ENCODE measurements at places on chromosomes 4 and X.

- no peak for DNase-seq
These were observed 21.2 kb downstream of the DOK7 start for GRCh38 chr4:3484057-3484973.

GRCh38 chr4:74631338-74631737 is 163.0 kb downstream of the BTC start:
- no peak for DNase-seq

GRCh38 chr4:7727749-7728148 is 211.9 kb downstream of the AFAP1 start:
- no peak for DNase-seq

DNA sequence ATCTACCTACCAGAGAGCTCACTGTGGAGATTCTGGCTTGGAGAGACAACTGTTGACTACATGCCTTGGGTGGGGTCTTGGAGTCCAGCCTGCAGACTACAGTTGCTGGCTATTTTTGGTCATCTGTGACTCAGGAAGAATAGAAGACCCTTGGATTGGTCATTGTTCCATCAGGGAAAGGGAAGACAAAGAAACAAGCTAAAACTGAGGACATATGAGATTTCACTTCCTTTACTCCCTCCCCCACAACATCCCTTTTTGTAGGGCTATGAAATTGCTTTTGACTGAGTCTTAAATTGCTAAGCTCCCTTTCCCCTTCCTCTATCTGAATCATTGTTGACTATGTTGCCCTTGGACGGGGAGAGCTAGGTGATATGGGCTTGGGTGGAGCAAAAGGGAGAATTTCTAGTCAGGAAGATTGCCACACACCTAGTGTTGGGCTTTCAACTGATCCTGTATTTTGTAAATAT is 11.7 kb downstream of the MSN start:
- DNase-seq, result no peak

DNA sequence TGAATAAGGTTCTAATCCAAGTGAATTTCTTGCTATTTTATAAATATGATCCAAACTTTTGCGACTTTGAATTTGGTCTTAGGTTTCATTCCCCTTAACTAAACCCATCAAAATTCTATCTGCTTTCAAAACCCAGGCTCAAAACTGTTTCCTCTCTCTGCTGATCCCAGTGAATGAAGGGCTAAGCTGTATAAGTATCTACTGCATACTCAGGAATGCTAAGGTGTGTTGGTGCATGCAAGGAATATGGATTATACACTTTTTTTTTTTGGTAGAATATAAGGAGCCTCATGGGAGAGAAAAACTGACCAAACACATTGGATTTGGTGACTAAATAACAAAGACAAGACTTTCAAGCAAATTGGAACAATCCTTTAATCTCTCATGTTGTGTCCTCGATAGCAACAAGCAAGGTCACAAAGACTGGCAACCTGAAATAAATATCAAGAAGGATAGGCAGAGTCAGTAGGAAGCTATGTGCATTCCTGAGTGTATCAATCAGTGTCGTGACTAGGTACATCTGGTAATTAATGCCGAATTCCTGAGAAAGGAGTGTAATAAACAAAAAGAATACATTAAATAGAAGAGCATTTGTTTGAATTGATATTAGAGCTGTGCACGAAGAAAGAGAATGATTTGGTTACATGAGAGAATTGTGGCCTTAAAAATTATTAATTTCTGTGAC is 74.3 kb upstream of the KCTD8 start:
- no peak for DNase-seq

DNA sequence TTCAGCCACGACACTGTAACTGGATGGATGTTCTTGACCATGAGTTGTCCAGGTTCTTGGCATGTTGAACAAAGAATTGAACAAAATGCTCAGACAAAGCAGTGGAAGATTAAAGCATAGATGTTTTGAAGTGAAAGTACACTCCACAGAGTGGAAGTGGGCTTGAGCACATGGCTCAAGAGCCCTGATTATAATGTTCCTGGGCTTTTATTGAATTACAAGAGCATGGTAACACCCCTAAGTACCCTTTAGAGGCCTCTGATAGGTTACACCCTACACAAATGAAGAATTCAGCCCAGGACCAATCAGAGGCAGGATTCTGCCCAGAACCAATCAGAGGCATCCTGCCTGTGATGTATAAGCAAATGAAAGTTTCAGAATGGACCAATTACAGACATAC is 33.5 kb downstream of the SLC10A6 start:
- no peak for DNase-seq

DNA sequence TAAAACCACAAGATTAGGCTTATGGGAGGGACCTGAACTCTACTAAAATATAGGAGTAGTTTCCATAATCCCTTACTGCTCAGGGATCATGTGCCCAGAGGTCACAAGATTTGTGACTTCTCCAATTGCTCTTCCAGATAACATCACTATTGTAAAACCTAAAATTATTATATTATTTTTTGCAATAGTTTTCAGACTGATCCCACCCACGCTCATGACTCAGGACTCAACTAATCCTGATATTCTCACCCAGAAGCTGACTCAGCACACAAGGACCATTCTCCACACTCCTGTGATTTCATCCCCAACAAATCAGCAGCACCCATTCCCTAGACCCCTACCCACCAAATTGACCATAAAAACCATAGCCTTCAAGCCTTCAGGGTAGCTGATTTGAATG is 24.0 kb upstream of the RPL34 start:
- no peak for DNase-seq

DNA sequence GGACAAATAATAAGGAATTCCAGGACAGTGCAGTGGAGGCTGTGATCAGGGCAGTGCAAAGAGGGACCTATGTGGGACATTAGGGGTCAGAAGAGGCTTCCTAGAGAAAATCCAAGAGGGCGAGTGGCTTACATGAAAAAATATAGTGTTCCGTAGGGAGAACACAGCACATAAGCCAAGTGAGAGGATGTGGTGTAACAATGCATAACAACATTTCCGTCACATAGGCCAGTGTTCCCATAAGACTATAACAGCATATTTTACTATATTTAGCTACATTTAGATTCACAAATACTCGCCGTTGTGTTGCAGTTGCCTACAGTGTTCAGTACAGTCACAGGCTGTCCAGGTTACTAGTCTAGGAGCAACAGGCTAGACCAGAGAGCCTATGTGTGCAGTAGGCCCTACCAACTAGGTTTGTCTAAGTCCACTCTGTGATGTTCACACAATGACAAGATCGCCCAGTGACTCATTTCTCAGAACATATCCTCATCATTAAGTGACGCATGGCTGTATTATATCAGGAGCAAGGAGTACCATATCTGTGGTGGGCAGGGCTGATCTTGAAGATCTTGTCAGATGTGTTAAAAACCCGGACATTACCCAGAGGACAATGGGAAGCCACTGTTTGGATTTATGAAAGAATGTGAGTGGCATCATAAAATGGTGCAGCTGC is 74.0 kb upstream of the TBL1X start:
- no peak for DNase-seq

- no peak for DNase-seq
These were observed 86.9 kb upstream of the PHOX2B start for GRCh38 chr4:41835321-41835995.

DNA sequence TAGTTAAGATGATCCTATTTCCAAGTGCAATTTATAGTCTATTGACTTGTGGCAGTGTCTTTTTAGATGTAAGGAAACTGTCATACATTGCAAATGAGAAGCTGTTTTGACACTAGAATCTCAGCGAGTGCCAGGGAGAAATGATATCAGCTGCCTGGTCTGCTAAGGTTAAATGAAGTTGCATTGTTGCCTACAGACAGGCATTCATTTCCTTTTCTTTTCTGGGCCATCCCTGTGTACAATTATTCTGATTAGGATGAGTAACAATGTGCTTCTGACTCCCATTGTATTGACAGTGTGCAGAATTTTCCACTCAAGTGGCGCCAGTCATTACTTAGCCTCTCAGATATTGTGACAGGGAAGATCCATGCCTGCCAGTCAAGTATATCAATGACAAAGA is 231.2 kb downstream of the GPAT3 start:
- no peak for DNase-seq

- no peak for DNase-seq
These were observed 106.4 kb downstream of the SH3BGRL start for GRCh38 chrX:81308086-81308829.

GRCh38 chr4:35975617-35976355 is 268.5 kb downstream of the ARAP2 start:
- no peak for DNase-seq

DNA sequence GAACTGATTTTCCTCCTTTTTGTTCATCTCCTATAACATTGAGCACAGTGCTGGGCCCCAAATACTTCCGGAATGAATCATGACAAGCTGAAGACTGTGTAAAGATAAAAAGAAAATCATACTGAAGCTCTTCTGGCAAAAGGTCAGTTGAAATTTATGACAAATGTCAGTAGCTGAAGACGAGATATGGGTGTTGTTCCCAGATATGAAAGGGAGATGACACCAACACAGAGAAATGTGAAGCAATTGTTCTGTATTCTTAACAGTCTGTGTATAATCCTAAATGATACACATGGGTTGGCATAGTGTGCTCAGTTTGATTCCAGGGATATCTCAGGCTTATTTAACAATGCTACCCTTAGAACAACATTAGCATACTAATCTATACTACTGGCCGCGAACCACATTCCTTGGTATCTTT is 170.5 kb upstream of the PITX2 start:
- DNase-seq, result no peak

DNA sequence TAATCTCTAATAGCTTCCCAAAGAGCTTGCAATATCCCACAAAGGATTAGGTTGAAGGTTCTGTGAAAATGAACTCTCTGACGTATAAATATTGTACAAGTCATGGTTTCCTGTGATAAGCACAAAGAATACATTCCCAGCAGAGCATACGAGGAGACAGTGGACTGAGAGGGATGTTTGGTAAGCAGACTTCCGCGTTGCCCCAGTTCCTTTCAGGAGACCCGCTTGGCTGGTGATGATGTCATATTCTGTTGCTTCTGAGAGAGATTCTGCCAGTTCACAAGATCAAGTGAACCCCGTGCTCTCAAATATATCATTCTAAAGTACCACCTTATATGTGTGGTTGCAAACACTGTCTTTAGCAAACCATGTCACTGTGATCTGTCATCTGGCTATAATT is 323.9 kb upstream of the CASK start:
- no peak for DNase-seq

DNA sequence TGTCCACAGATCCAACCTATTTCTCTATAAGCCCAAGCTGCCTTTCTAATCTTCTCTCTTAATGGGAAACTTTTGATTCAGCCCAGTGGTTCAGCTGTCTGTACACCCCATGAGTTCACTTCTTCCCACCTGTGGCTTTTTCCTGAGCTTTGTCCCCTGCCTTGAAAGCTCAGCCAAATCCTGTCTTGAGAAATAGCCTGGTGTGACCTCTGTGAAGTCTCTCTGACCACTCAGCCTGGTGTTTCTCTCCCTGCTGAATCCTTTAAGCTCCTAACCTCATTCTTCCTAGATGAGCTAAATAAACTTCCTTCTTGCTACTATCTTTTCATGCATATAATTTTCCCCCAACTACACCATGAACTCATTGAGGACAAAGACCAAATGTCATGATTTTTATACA is 15.2 kb upstream of the HERC5 start:
- DNase-seq, result no peak

DNA sequence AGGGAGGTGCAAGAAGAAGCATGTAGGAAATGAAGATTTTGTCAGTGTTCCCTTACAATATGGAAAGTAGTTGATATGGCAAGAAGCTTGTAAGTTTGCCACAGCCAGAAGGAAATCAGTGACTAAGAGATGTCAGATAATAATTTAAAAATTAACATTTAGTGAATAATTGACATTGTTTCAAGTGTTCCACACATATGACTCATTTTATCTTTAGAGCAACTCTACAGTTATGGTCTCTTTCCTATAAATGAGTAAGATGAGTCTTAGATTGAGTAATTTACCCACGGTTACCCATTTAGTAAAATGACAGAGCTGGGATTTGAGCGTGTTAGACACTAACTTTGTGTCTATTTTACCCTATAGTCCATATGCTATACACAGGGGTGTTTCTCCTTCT is 300.3 kb upstream of the IRS4 start:
- DNase-seq, result no peak

GRCh38 chr4:176781739-176782100 is 11.0 kb downstream of the VEGFC start:
- DNase-seq, result no peak

DNA sequence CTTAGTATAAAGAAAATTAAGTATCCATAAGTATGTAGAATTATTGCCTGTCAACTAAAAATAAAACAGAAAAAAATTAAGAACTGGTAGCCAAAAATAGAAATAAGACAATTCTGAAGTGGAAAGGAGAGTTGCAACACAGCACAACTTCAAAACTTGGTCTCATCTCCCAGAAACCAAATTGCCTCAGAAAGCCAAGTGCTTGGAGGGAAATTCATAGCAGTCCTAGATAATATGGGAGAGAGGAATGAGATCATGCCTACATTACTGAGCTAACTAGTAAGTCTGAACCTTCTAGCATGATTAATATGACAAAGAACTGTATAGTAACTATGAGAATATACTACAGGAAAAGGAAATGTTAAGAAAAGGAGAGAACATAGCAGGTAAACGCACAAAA is 256.5 kb downstream of the LDB2 start:
- no peak for DNase-seq

GRCh38 chr4:103268746-103269145 is 70.6 kb upstream of the CENPE start:
- DNase-seq, result no peak

DNA sequence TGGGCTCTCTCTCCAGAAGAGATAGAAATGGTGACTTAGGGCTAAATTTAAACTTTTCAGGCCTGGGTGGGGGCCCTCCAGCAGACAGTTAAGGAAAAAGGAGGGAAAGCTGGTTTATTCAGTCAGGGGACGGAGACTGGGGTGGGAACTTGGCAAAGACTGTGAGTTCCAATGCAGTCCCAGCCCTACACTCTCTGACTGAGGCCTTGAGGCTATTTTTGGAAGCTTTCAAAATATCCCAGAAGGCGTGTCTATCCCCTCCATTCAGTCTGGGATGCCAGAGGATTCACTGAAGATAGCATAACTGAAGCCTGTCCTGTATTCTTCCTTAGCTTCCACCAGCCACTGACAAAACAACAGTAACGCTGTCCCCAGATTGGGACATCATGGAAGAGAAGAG is 32.1 kb upstream of the MSN start:
- no peak for DNase-seq
